ENCODE measurements at places on chromosomes 6 and 20. TPM values are rescaled to one million over a fixed set of nuclear protein-coding genes. Genes with fewer than 3 reads are reported as not detected.

IRAK1BP1 gene
- 1.9 TPM for polyA plus RNA-seq

KIF6 gene
- polyA plus RNA-seq: 0.27 TPM

SEL1L2 gene
- not detected for polyA plus RNA-seq

BFSP1 gene
- polyA plus RNA-seq: 1.3 TPM

GATA5 gene
- not detected for polyA plus RNA-seq

KIF25 gene
- not detected for polyA plus RNA-seq
